ENCODE measurements at places on chromosomes 1 and 21. TPM values are rescaled to one million over a fixed set of nuclear protein-coding genes. Genes with fewer than 3 reads are reported as not detected.
A peak's percentile ranks its signal among the peaks of the same experiment; 100 is the strongest.

DNA sequence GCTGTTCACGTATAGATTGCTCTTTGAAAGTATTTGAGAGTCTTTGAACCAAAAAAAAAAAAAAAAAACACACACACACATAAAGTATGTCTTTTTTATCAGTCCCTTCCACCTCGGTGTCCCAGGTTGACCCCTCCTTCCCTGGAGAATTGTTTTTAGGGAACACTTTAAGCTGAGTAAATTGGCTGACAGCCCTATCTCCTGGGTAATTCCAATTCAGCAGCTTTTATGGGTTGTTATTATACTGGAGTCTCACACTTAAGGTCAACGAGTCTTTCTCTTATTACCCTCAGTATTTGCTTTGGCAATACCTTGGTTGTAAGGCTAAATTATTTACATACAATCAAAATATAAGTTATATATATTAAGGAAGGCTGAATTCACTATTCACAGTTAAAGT is 69.4 kb downstream of the SLC30A10 start:
- DNase-seq, result no peak

GRCh38 chr1:164608651-164609057 is 49.7 kb downstream of the PBX1 start:
- peak; percentile 23 for DNase-seq

DNA sequence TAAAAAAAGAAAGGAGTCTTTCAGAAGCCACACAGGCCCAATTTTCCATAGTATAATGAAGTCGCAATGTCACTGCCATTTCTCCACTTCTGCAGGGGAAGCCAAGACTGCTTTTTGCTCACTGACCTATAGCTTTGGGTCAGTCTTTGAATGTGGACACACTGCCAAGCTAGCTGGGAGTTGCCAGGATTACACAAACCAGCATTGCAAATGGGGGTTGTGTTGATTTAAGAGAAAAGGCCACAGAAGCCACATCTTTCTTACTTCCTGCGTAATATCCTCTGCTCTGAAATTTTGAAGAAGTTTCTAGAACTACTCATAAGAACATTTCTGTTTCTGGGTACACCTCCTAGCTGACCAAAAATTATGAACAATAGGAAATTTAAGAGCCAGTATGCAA is 45.8 kb upstream of the SAMSN1 start:
- DNase-seq, result peak; percentile 7

GRCh38 chr1:167486090-167486824 is 32.1 kb downstream of the CD247 start:
- DNase-seq, result no peak

DNA sequence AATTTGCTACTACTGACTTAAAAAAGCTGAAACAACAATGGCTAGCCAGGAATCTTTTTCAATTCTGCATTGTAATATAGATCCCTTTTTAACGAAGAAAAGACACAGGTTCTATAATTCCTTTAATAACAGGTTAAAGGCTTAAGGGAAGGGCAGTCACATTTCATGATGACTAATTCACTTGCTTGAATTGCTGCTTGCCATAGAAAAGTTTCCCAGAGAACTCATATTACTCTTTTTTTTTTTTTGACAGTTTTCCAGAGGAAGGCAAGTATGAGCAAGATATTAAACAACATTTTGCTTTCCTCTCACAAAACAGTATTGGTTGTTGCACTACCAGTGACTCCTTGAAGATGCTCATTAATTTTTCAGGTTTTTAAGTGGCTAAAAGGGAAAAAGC is 60.9 kb downstream of the IL23R start:
- peak; percentile 16 for DNase-seq

DNA sequence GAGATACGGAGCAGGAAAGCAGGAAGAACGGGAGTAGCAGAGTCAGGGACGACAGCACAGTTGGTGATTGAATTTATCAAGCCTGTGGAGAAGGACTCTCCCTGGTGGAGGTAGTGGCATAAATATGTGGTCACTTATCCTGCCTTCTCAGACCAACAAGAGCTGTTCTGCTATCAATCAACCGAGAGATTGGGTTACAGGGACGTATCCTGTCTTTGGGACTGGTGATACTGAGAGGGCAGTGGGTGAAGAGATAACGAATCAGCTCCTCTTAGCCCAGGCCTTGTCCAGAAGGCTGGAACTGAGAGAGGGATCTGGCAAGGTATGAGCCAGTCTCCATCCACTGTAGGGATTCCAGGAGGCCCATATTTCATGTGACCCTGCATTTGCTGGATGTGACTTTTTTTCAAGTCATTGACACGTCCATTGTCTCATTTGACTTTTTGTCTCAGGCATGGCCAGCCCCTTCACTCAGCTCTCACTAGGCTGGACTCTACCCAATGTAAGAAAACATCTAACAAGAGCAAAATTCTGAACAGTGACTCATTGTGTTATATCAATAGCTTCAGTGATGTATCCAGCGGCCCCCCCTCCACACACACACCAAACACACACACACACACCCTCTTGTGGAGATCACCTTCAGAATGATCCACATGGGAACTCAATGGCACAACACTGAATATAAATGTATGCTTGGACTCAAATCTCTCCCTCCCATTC is 11.3 kb downstream of the C1orf116 start:
- no peak for DNase-seq

GRCh38 chr1:210597555-210598134 is 268.9 kb downstream of the HHAT start:
- peak; percentile 99 for DNase-seq

DNA sequence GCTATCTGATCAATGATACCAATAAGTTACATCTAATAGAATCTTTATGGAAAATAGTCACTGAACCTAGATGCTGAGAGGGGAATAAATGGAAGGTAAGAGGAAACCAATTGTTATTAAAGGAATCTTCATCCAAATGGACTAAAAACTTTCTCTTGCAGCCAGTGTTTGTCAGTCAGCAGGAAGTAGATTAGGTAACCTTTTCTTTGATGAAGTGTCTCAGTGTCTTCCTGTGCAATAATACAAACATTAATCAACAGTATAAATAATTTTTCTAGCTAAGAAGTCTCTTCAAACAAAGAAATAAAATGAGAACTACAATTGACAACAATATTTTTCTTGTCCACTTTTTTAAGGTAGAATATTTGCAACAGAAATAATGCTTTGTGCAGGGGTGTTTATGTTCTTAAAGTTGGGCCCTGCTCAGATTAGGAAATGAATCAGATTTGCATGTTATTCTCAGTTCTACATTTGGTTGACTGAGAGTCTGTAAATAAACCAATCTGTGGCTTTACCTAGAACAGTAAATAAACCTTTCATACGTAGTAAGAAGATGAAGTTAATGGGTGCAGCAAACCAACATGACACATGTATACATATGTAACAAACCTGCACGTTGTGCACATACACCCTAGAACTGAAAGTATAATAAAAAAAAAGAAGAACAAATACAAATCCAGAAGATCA is 391.4 kb downstream of the MRPL39 start:
- no peak for DNase-seq

- DNase-seq, result peak; percentile 25
Measured at GRCh38 chr1:209742409-209743144, 13.3 kb upstream of the TRAF3IP3 start.

DNA sequence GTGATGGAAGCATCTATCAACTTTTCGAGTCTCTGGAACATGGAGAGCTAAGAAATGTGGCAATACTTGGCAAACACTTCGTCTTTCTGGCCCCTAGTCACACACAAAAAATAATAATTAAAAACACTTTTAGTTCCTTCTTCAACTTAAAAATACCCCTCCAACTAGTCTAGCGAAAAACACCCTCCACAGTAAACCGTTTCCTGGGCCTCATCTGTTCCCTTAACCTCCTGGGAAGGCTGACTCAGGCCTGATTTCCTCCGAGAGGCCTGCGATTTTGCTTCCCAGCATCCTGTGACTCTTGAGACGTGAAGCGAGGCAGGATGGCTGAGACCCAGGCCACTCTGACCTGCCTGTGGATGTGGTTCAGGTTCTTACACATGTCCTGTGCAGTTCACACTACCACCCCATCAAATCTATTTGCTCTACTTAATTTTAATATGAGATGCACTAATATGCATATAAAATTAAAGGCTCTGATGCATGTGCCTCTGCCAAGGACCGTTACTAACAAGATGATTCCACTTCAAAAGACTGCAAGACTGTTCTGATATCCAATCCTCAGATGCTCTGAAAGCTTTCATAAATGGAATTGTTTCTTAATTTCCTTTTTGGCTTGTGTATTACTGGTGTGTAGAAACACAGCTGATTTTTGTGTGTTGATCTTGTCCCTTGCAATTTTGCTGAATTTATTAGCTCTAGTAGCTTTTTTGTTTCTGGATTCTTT is 3.5 kb downstream of the NAV1 start:
- DNase-seq, result peak; percentile 82

- DNase-seq, result peak; percentile 33
Measured at GRCh38 chr1:155978973-155979429, 654 bp upstream of the ARHGEF2 start.

DNA sequence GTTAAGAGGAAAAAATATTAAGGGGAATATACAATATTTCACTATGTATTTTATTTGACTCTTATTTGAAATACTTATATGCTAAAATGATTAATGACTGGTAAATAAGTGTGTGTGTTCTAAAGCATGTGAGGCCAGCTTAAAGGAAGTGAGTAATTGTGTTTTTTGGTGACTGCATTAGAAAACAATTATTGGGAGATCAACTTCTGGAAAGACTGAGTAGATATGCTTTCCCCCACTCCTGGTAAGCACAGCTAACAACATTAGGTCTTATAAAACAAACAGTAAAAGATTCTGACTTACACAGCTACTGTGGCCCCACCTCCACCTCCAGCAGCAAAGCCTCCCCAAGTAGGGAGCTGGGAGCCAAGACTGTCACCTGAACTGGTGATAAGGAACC is 403.0 kb downstream of the SRGAP2C start:
- peak; percentile 74 for DNase-seq

DNA sequence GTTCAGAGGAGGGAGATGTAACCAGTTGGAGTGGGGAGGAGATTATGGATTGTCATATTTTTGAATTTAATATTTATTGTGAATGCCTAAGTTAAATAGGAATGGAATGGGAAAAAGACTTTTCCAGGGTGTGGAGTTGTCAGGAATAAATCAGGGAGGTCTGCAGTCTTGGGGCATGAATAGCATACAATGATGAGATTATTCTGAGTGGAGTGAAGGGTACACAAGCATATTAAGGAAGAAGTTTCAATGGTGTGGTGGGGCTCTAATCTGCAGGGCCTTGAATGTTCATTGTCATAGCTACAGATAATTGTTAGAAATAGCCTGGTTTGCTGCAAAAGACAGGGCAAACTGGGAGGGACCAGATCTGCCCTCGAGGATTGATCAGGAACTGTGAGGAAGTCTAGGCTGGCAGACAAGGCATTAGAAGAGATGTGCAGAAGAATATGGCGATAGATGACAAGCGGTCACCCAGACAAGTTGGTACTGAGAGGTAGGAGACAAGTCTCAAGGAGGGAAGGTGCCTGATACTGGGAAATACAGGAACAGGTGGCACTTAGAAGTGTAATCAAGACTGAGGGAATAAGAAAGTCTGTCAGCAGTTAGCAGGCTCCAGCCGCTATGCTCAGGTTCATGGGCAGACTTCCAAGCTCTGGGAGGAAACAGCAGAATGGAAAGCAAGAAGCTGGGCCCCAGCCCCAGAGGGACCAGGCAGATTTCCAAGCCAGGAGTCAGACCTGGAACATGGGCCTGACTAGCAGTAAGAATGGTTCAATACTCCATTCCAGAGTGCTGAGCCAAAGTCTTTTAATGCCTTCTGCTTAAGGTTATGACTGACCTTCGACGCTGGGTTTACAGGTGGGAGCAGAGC is 20.9 kb upstream of the RGL1 start:
- DNase-seq, result peak; percentile 94

- DNase-seq, result peak; percentile 18
Measured at GRCh38 chr1:83055391-83056170, 943.4 kb downstream of the TTLL7 start.

DNA sequence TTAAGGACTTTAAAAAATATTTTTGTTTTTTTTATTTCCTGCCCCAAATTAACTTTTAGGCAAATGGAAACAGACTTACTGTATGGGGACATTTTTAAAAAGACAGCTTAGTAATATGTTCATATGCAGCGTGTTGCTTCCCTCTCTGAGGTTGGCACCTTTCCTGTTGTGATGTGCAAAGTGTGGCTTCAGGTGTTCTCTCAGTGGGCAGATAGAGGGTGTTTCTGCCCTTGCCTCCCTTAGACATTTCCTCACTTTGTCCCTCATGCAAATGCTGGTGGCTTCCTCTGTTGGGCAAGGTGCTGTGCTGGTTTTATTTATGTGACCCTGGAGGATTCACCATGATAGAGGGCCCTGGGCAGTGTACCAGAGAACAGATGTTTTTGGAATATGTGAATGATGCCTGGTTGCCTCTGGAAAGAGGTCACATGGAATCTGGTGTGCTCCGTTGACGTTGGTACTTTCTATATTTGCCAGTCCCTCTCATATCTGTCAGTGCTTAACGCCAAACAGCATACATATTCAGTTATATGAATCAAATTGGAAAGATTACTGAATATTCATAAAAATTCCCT is 123.5 kb downstream of the PATJ start:
- DNase-seq, result no peak

DNA sequence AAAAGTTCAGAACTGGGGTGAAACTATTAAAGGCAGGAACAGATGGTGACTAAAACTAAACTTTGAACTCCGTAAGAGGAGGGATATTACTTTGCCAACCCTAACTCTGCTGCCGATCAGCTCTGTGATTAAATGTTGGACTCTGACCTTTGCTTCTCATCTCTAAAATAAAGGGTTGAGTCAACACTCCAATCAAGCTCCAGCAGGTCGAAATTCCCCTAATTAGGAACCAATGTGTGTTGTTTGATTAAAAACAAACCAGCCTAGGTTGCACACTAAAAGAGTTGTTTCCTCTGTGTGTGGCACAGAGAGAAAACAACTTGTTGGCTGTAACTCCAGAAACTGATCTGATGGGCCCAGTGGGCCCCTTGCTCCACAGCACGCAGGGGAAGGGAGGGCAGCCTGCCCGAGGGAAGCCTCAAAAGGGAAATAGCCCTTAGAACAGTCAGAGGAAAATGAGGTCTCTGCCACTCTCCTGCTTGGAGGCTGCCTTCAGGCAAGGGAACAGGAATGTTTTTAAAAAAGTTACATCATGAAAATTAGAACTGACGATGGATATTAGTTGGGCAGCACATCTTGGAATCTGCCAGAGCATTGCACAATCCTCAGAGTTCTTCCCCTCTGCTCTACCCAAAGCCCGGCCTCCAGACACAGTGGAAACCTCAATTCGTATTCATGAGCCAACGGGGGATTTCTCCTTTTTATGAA is 69.3 kb downstream of the KCTD3 start:
- peak; percentile 58 for DNase-seq

DNA sequence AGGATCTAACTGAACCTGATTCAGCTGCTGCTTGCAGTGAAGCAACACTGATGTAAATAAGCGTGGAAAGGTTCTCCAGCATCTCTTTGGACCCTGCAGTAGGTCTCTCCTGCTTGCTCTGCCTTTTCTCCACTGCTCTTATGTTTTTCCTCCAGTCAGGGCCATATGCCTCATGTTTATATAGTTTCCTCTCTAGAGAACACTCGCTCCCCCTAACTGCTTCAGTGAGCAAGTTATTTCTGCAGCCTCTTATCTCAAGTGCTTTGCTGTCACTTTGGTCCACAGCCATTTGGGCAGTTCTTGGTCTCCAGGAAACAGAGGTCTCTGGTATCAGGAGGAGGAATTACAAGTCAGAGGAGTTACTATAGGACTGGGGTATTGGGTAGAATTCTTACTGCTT is 5.3 kb downstream of the PRUNE1 start:
- DNase-seq, result no peak

The RAD54L gene
- total RNA-seq, result 24.2 TPM

The ELK4 gene
- total RNA-seq, result 21.1 TPM

The MARCKSL1 gene
- 110 TPM for total RNA-seq

The NUDT4B gene
- total RNA-seq, result 10.7 TPM

The GPR52 gene
- not detected for total RNA-seq

The ARTN gene
- 4.4 TPM for total RNA-seq

Measured in M059J (cell line).